ENCODE measurements at places on chromosomes 3 and 15.

- no peak for DNase-seq
Measured at GRCh38 chr3:43523454-43524053, 98.3 kb downstream of the ANO10 start.

DNA sequence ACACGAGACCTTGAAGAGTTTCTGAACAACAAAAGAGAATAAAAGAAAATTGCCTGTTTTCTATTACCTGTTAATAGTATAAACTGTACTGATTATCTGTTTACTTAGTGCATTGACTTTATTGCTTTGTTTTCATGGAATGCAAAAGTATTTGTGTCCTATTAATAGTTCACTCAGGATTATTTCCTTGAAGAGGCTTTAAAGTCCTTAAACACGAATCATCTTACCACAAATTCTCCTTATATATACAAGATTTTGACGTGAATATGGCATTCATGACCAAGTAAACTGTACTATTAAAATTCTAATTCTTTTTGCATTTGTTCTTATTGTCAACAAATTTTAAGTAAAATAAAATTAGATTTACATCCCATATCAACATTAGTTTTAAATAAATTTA is 513.0 kb downstream of the NTRK3 start:
- DNase-seq = no peak

- no peak for DNase-seq
Measured at GRCh38 chr15:76533060-76533820, 196.7 kb downstream of the ISL2 start.

DNA sequence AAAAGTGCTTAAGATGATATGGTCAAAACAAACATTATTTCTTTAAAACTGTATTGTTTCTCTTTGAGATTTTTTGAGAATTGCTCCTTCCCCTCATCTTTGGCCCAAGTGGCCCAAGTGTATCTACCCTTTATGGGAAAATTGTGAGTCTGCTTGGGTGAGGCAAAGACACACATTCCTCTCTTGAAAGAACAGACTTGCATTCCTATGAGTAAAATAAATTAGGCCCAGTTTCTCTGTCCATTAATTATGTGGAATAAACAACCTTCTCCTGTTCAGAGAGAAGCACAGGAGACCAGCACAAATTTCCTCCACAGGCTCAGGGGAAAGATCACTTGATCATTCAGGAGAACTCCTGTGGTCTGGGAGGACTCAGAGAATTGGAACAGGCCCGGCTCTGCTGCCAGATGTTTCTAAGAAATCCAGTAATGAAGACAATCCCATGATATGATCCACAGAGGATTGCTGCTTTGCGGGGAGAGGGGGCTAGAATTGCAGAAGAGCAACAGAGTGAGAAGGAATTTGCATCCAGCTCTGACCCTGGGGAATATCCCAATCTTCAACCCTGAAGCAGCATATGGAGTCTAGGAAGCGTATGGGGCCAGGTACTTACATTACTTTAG is 53.8 kb upstream of the BOC start:
- no peak for DNase-seq

- no peak for DNase-seq
Measured at GRCh38 chr3:18153571-18154173, 271.5 kb downstream of the SATB1 start.

DNA sequence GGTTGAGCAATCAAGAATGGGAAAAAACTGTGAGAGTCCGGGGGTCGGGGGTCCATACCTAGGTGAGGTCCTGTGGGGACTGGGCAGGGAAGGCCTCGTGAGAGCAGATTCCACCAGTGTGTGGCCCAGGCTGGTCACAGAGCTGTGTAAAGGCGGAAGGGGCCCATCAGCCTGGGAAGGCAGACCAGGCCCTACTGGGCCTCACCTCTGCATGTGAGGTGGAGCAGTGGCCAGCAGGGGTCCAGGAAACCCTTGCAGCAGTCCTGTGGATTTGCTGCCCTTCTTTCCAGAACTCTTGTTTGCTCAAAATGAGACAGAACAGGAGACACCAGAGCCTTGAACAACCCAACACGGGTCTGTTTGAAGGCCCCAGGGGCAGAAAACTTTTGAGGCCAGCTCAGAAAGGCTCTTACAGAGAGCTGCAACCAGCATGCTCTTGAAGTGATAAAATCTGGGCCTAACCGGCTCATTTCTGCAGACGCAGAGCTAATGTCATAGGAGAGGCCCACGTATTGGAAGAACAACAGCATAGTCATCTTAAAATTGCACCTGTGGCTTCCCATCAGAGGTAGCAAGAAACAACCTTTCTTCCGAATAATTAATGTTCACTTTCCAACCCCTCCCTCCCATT is 30.3 kb upstream of the HHATL start:
- DNase-seq = peak; percentile 46

- DNase-seq = no peak
Measured at GRCh38 chr3:77053795-77054194, 13.9 kb downstream of the ROBO2 start.

GRCh38 chr3:116102037-116102436 is 343.2 kb downstream of the LSAMP start:
- no peak for DNase-seq

DNA sequence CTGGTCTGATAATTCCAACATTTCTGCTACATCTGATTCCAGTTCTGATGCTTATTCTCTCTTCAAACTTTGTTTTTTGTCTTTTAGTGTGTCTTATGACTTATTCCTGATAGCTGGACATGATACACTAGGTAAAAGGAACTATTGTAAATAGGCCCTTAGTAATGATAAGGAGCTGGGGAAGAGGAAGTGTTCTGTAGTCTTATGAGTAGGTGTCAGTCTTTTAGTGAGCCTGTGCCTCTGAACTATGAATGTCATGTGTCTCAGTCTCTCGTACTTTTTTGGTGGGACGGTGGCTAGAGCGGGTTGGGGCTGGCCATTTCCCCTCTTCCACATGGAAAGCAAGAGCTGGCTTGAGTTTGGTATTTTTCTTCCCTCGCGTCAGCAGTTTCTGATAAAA is 41.2 kb downstream of the PCCB start:
- no peak for DNase-seq

DNA sequence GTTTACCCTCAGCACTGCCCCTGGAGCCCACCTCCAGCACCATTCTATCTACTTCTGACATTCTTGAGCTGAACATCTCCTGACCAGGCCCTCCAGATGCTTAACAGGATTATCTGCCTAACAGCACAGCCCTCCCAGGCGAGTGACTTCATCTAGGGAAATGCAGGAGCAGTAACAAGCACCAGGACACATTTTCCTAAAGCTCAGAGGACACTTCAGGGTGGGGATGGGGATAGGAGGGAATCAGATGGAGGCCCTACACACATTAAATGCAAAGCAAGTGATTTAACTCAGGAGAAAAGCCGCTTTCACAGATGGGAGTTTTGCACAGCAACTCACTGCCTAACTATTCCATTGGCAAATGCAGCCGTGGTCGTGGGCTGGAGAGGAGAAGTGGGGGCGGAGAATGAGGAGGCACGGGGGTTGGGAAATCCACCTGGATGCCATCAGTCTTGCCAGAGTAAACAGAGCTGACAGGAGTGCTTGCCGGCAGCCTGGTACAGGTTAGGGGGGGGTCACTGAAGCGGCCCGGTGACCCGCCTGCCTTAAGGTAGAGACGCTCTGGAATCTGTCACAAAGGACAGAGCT is 21.3 kb upstream of the BNC1 start:
- DNase-seq = peak; percentile 61

DNA sequence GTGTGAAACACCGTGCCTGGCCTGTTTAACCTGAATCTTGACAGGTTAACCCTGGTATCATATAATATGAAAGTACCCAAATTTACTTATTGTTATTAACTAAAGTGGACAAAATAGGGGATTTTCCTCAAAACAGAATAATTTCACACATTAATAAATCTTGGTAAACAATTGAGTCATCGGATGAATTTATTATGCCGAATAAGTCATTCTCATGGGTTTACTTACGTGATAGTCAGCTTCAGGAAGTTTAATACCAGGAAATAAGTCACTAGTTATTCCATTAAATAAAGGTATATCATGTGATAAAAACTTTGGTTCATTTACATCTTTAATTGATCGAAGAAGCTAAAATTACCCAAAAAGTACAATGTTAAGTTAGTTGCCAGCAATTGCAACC is 99.7 kb downstream of the DNAH12 start:
- DNase-seq = no peak

DNA sequence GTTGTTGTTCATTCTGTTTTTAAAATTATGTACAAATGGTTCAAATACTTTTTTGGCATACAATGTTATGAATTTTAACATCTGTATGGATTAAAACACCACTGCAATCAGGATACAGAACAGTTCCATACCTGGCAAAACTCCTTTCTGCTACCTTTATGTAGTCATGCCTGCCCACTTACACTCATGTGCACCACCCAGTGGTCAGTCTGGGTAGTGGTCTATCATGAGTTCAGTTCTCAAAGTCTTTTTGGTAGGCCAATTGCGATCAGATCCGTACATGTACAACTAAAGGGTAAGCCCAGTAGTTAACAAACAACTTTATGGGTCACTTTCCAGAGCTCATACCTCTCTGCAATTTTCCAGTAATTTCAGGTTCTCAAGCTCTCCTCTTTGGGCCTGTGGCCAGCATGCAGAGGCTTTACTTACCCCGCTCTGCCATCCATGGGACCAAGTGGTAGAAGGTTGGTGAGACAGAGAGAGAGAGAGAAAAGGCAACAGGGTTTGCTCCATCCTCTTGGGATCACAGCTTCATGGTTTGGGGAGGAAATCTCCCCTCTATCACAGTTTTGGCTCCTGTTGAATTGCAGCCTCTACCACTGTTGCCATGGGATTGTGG is 63.9 kb upstream of the FAM98B start:
- peak; percentile 68 for DNase-seq

GRCh38 chr3:113151461-113152031 is 59.8 kb upstream of the BOC start:
- no peak for DNase-seq

- no peak for DNase-seq
Measured at GRCh38 chr15:47304656-47305055, 412.6 kb upstream of the SEMA6D start.

- no peak for DNase-seq
Measured at GRCh38 chr15:48423896-48424475, 92.8 kb downstream of the DUT start.

DNA sequence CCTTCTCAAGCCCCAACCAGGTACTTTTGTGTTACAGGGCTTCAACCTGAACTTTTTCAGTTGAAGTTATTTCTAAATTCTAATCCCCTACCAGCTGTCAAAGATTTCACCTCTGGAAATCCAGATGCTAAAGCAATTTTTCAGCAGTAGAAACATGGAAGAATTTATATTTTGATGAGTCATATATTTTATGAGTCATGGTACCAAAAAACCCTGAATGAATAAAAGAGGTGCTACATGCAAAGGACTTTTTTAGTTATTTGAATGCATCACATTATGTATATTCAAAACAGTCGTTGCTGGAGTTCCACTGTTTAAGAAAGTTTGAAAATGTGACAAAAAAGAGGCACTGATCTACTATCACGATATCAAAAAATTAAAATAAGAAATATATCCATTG is 96.0 kb upstream of the ZNF385D start:
- no peak for DNase-seq

GRCh38 chr15:90033006-90033405 is 31.9 kb downstream of the ZNF710 start:
- no peak for DNase-seq

- no peak for DNase-seq
Measured at GRCh38 chr15:77579498-77580188, 53.1 kb downstream of the LINGO1 start.

- peak; percentile 41 for DNase-seq
Measured at GRCh38 chr3:195255176-195255500, 15.8 kb downstream of the XXYLT1 start.

DNA sequence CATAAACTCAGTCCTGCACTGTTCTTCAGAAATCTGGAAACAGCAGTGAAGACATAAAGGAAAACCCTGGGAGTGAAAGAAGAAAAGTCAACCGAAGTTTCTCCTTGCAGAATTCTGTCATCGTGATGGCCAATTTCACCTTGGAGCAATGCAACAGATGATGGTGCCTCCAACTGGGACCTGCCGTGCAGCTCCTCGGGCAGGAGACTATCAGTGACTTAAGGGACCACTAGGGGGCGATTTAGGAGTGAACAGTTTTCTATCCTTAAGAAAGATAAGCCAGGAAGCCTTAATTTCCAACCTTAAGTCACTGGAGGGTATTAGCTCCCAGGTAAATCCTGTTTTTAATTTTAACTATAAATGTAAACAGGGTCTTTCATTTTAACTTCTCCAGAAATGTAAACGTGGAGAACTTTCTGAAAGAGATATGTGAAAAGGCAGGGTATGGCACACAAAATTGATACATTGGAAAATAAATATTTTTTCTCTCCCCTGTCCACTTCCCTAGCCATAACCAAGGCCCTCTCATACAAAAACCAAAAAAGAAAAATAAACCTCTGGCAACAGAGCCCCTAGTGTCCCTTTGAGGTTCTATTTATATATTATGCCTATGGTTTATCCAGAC is 116.3 kb downstream of the PDZRN3 start:
- no peak for DNase-seq

- no peak for DNase-seq
Measured at GRCh38 chr3:173531602-173532001, 134.1 kb downstream of the NLGN1 start.

DNA sequence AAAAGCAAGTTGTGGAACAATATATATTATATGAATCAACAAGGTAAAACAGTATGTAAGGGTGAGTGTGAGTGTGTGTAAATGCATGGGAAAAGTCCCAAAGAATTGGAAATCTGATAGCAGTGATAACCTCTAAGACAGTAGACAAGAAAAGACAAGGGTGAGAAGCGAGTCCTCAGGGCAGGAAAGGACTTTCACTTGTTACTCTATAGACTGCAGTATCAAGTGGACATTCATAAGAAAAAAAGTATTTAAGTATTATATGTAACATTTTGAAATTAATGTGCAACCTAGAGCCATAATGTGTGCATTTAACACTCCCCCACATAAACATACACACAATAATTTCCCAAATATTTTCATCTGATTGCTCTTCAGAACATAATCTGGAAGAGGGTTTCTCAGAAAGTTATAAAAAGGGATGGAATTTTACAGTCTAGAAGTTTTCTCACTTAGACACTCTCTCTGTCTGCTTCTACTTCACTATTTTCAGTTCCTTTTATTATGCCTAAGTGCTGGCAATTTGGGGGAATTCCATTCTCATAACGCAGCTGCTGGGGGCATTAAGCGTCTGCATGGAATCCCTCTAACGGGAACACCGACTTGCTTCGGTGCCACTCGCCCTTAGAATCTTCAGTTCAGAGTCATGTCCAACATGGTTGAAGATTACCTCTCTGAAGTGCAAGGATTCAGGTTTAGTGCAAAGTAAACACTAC is 50.0 kb upstream of the CDIN1 start:
- no peak for DNase-seq

DNA sequence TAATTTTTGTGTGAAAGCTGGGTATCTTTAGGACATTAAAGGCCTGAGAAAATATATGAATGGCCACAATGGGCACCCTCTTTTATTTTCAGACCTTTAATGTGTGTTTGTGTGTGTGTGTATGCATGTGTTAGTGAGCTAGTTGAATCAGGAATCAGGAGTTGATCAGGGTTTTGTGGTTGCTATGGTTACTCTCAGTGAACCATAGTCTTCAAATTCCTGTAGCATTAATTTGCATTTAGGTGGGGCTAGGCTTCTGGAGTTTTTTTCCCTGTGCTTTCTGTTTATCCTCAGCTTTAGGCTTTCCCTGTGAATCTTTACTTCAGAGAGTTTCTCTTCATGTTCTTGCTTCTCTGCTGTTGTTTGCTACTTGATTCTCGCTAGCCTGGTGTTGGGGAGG is 122.0 kb upstream of the ONECUT1 start:
- no peak for DNase-seq
